ENCODE measurements at places on chromosomes 5 and 9.
A peak's percentile ranks its signal among the peaks of the same experiment; 100 is the strongest.

- DNase-seq, result no peak
Observed at GRCh38 chr5:39256477-39257235, 37.3 kb upstream of the FYB1 start.

- DNase-seq, result peak; percentile 38
Observed at GRCh38 chr9:14441976-14442651, 128.2 kb upstream of the NFIB start.

DNA sequence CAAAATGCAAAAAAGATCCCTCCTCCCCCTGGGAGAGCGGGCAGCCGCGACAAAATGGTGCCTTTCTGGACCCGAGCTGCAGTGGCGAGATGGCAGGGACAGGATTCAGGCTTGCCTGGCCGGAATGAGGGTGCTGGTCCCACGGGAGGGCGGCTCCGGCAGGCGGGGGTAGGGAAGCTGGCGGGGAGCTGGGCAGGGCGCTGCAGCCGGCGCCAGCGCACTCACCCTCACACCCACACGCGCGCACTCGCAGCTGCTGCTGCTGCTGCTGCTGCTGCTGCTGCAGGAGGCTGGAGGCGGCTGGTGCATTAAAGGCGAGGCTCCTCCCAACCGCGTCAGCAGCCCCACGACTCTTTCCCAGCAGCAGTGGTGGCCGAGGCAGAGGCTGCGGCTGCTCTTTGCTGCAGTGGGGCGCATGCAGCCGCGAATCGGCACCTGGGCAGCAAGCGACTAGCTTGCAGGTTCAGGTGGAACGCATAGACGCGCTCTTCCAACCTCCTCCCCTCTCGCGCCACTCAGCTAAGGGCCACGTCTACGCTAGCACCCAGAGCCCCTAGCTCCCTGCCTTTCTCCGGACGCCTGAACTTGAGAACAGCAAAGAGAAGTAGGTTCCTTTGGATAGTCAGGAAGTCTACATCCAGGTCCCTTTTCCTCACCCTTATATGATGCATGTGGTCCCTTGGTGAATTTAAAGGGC is at the start of gene PPP2R2B:
Gene PPP2R2B, minus strand, starts transcription at position 282 of the 697 bp plus-strand sequence.
- peak; percentile 59 for DNase-seq

- no peak for DNase-seq
Observed at GRCh38 chr5:169870211-169870610, 110.1 kb downstream of the INSYN2B start.

DNA sequence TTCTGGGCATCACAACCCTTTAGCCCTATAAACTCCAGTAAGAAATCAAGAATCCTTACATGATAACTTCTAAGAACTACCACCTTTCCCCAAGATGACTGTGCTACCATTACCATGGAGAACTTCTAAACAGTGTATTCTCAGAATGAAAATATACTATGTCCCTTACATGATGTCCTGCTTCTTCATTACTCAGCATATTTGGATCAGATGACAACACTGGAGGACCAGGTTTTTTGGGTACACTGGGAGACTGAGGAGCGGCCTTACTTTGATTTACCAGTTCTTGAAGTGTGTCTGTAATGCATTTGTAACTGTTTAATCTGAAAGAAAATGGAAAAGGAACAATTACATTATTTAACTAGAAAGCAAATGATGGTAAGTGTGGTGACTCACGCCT is 55.7 kb upstream of the CPLANE1 start:
- DNase-seq, result no peak

- no peak for DNase-seq
Observed at GRCh38 chr5:2185646-2186471, 303.1 kb upstream of the IRX4 start.

GRCh38 chr5:6788956-6789649 is 75.9 kb downstream of the TENT4A start:
- peak; percentile 50 for DNase-seq

All from iPS-NIHi11 (cell line).